ENCODE measurements at places on chromosomes 11 and 22. TPM values are rescaled to one million over a fixed set of nuclear protein-coding genes. Genes with fewer than 3 reads are reported as not detected.

CST6 gene
- total RNA-seq: 16.9 TPM

SMTNL1 gene
- total RNA-seq: not detected

NLRP14 gene
- not detected for total RNA-seq

MEI1 gene
- total RNA-seq: 1.8 TPM

YPEL4 gene
- total RNA-seq: 1.1 TPM

AGBL2 gene
- total RNA-seq: not detected

ABTB2 gene
- 12.3 TPM for total RNA-seq

MFRP gene
- total RNA-seq: not detected

DNA sequence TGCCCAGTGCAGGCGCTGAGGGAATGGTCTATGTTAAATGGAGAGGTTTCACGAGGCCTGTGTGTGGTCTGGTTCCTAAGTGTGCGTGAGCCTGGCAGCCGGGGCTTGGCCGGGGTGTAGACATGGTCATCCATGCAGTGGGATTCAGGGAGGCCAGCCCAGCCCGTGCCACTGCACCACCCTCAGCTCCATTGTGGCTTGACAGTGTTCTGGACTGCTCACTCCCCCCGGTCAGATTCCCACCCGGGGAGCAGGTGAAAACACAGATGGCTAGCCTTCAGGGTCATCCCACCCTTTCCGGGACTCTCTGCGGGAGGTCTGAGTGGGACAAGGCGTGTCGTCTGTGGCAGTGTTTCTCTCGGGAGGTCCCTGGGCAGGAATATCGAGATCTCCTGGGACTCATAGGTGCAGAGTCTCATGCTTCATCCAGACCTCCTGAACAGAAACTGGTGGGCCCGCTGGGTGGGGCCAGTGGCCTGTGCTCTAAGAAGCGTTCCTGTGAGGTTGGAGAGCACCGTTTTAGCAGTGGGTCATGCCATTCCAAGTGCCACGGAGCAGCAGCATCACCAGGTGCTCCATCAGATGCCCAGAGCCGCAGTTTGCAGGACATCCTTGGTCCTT lies 52.3 kb downstream of the ST14 start:
- H3K36me3 ChIP-seq: no peaks in the 10 kb centered on the region
- no peak overlapping the region for H3K27ac ChIP-seq
- H3K4me3 ChIP-seq: no peak overlapping the region
- DNase-seq: no peak
- H3K27me3 ChIP-seq: no peaks in the 10 kb centered on the region
- H3K4me1 ChIP-seq: no peaks in the 10 kb centered on the region

DNA sequence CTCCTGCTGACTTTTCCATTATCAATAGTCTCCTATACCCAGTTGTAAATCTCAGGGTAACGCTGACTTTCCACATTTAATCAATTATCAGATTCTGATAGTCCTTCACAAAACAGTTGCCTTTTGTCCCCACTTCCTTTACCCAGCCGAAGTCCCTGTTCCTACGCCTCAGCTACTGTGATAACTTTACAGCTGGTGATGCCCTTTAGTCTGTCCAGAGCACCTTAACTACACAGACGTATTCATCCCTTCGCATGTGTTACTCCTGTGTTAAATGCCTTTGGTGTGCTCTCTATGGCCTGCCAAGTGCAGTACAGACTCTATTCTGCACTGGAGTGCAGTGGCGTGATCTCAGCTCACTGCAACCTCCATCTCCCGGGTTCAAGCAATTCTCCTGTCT lies 20.2 kb downstream of the SSH3 start:
- no peak for DNase-seq
- no peak overlapping the region for H3K4me3 ChIP-seq
- no peaks in the 10 kb centered on the region for H3K27me3 ChIP-seq

GRCh38 chr11:36394926-36395325 lies 98.8 kb downstream of the PRR5L start:
- no peaks in the 10 kb centered on the region for H3K4me1 ChIP-seq
- H3K27ac ChIP-seq: no peak overlapping the region
- no peak overlapping the region for H3K4me3 ChIP-seq

GRCh38 chr22:23264610-23265367 lies 84.5 kb downstream of the BCR start:
- H3K36me3 ChIP-seq: peaks cover 38% of the 10 kb centered on the region
- H3K4me3 ChIP-seq: no peak overlapping the region
- no peaks in the 10 kb centered on the region for H3K4me1 ChIP-seq

- H3K27ac ChIP-seq: no peak overlapping the region
- H3K36me3 ChIP-seq: no peaks in the 10 kb centered on the region
- DNase-seq: no peak
- H3K4me1 ChIP-seq: no peaks in the 10 kb centered on the region
- H3K27me3 ChIP-seq: no peaks in the 10 kb centered on the region
Measured at GRCh38 chr22:32024796-32025195, 18.3 kb upstream of the SLC5A1 start.

GRCh38 chr22:22099833-22100812 lies 117.5 kb upstream of the TOP3B start:
- no peaks in the 10 kb centered on the region for H3K4me1 ChIP-seq
- H3K27me3 ChIP-seq: no peaks in the 10 kb centered on the region
- no peak overlapping the region for H3K27ac ChIP-seq

DNA sequence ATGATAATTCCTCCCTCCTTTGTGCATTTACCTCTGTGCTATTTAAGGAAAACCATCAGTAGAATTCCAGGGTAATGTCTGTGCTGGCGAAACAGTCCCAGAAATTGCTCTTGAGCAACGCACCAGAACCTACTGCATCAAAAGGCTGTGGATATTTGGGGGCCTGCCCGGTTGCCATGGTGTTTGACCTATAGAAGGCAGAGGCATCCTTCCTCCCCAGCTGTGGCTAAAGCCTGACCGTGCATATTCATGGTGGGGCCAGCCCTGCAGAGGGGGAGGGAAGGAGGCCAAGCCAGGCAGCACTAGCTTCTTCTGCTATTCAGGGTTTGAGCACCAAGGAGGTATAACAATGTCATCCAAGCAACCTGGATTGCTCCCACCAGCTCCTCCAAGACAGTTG lies 215.0 kb upstream of the E2F8 start:
- no peak overlapping the region for H3K27ac ChIP-seq
- H3K4me3 ChIP-seq: no peak overlapping the region

DNA sequence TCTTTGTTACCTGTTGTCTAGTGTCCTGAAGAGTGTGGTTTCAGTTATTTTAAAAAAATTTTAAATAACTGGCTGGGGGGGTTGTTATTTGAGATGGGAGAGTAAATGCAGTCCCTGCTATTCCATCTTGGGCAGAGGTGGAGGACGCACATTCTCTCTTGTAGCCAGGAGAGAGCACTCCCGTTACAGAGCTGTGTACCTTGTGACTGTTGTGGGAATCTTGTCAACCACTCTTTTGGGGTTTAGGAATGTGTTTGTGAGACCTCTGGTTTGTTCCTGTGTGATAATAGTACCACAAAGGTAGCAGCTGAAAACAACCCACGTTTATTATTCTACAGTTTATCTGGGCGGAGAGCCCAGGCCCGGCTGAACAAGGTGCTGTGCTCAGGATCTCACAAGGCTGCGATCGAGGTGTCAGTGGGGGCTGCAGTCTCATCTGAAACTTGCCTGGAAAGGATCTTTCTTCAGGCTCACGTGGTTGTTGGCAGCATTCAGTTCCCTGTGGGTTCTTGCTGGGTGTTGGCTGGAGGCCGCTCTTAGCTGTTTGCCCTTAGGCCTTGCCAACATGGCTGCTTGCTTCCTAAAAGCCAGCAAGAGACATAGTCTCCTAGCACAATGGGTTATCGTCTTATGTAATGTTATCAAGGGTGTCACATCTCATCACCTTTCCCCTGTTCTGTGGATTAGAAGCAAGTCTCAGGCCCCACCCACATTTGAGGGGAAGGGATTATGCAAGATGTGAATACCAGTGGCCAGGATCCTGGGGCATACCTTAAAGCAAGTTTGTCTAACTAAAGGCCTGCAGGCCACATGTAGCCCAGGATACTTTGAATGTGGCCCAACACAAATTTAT lies 20.6 kb downstream of the IGHMBP2 start:
- H3K36me3 ChIP-seq: peaks cover 8% of the 10 kb centered on the region
- H3K27me3 ChIP-seq: no peaks in the 10 kb centered on the region
- peaks cover 49% of the 10 kb centered on the region for H3K4me1 ChIP-seq
- H3K4me3 ChIP-seq: peak overlapping the region; percentile 35
- DNase-seq: no peak
- peak overlapping the region; percentile 87 for H3K27ac ChIP-seq

- no peak overlapping the region for H3K4me3 ChIP-seq
- peaks cover 23% of the 10 kb centered on the region for H3K36me3 ChIP-seq
- no peaks in the 10 kb centered on the region for H3K27me3 ChIP-seq
- peaks cover 39% of the 10 kb centered on the region for H3K4me1 ChIP-seq
- no peak for DNase-seq
Measured at GRCh38 chr22:38305471-38306448, 11.5 kb downstream of the CSNK1E start.

GRCh38 chr11:132142554-132142953 lies 772.1 kb downstream of the NTM start:
- H3K4me3 ChIP-seq: no peak overlapping the region
- H3K36me3 ChIP-seq: no peaks in the 10 kb centered on the region
- no peaks in the 10 kb centered on the region for H3K27me3 ChIP-seq
- H3K4me1 ChIP-seq: no peaks in the 10 kb centered on the region
- no peak overlapping the region for H3K27ac ChIP-seq

GRCh38 chr11:124748481-124749343 lies 3.3 kb downstream of the VSIG2 start:
- no peak overlapping the region for H3K4me3 ChIP-seq
- no peaks in the 10 kb centered on the region for H3K36me3 ChIP-seq
- peaks cover 14% of the 10 kb centered on the region for H3K4me1 ChIP-seq

DNA sequence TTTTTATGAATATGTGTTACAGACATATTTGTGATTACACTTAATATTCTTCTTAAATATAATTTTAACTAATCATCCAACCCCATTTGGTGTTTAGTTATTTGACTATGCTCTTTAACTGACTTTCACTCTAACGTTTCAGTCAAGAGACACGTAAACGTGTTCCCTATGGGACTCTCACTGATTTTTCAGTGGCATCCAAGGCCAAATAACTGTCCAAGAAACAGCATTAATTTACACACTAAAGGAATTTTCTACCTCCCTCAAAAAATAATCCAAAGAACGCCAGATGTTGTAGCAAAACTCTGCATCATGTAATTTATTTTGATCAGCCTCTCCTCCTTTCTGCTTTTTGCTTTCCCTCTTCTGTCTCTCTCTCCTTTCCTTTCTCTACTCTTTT lies 44.0 kb upstream of the NOX4 start:
- no peaks in the 10 kb centered on the region for H3K36me3 ChIP-seq
- no peak for DNase-seq
- H3K4me1 ChIP-seq: peaks cover 43% of the 10 kb centered on the region
- H3K4me3 ChIP-seq: peak overlapping the region; percentile 29
- H3K27ac ChIP-seq: peak overlapping the region; percentile 46
- no peaks in the 10 kb centered on the region for H3K27me3 ChIP-seq

DNA sequence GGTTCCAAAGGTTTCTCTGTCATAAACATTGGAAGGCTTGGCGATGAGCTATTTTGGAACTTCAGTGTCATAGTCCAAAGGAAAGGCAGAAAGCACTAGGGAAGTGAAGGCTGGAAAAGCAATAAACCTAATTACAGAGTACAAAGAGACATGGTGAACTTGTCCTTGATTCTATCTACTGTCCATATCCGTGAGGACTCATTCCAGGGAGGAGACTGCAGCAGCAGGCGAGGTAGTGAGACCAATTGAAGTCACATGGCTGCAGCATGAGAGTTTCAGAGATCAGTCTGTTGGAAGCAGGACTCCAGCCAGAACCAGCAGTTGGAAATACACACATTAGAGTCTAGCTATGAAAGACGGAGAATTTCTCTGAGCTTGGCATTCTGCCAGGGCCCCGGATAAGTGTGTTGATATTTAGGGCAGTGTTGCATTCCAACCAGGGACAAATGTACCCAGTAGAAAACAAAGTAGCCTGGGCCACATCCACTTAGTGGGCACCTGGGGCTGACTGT lies 54.1 kb upstream of the ARHGAP42 start:
- no peaks in the 10 kb centered on the region for H3K4me1 ChIP-seq
- no peak overlapping the region for H3K4me3 ChIP-seq
- H3K27me3 ChIP-seq: no peaks in the 10 kb centered on the region
- no peak for DNase-seq
- no peak overlapping the region for H3K27ac ChIP-seq
- H3K36me3 ChIP-seq: no peaks in the 10 kb centered on the region

DNA sequence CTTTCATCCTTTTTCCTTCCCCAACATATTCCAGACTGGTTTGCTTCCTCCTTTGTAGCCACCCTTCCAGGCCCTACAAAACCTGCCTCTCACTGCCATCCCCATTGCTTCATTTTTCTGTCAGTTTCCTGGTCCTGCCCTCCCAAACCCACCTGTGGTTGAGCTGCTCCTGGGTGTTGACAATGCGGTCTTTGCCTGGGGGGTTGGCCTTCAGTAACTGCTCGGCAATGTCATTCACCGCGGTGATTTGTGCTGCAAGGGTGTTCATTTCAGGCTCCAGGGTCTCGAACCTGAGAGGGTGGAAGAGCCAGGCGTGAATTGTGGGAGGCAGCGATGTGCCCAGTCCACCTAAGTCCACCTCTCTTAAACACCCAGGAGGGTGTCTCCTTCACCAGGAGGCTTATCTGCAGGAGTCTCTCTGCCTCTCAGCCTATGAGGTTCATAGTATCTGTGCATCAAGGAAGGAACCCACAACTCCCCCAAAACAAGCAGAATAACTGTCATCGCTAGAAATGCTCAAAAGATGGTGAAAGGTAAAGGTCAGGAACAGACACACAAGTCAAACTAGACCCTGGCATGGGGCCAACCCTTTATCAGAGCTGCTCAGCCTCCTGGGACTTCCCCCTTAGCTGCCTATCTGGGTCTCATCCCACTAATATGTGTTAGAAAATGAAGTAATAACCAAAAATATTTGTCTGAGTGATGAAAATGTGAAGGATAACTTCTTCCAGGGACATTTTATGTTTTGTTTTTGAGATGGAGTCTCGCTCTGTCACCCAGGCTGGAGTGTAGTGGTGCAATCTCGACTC lies 23.9 kb upstream of the RBM4B start:
- H3K4me1 ChIP-seq: no peaks in the 10 kb centered on the region
- H3K4me3 ChIP-seq: no peak overlapping the region
- H3K36me3 ChIP-seq: no peaks in the 10 kb centered on the region
- no peaks in the 10 kb centered on the region for H3K27me3 ChIP-seq

GRCh38 chr11:134063991-134064747 lies 4.7 kb upstream of the JAM3 start:
- no peak for DNase-seq
- no peaks in the 10 kb centered on the region for H3K36me3 ChIP-seq
- H3K27ac ChIP-seq: no peak overlapping the region
- H3K4me3 ChIP-seq: no peak overlapping the region
- H3K27me3 ChIP-seq: no peaks in the 10 kb centered on the region
- H3K4me1 ChIP-seq: no peaks in the 10 kb centered on the region

Measured in thoracic aorta (tissue), 2 donors.